Testis (tissue), 5 donors: ENCODE measurements at places on chromosomes 3 and 15.

- no peak for DNase-seq
Measured at GRCh38 chr3:113697500-113698090, 1.2 kb upstream of the USF3 start.

- DNase-seq = no peak
Measured at GRCh38 chr15:20352241-20353200, 189.1 kb downstream of the GOLGA6L6 start.

- DNase-seq = no peak
Measured at GRCh38 chr15:64162478-64162868, 349 bp downstream of the PPIB start.

GRCh38 chr3:178536211-178537079, at the start of gene KCNMB2:
Gene KCNMB2 (plus strand): TSS chr3:178536436.
- DNase-seq = no peak

GRCh38 chr15:33871980-33872379, 96.3 kb upstream of the CHRM5 start:
- no peak for DNase-seq

DNA sequence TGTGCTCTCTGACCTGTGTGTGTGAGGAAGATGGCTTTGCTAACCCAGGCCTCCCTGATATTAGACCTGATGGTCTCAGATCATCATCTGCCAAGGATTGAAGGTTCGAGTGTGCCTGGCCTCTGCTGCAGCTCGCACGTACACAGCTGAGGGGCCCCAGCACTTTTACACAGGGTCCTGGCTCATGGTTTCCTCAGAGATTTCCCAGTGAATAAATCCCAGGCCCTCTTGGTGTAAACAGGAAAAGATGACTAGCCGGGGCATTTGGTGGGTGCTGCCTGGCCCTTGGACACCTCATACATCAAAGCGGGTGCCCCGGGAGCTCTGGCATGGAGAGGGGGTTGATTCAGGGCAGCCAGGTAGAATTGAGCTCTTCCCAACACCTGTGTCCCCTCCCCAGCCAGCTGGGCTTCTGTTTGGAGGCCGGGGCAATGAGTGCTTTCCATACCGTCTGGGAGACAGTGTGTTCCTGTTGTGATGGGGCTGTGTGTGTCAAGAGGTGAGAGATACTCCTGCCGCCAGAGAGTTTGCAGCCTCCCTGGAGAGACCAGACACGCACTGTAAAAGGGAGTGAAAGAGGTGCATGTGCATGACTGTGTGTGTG, 72.5 kb upstream of the TLE3 start:
- DNase-seq = no peak

DNA sequence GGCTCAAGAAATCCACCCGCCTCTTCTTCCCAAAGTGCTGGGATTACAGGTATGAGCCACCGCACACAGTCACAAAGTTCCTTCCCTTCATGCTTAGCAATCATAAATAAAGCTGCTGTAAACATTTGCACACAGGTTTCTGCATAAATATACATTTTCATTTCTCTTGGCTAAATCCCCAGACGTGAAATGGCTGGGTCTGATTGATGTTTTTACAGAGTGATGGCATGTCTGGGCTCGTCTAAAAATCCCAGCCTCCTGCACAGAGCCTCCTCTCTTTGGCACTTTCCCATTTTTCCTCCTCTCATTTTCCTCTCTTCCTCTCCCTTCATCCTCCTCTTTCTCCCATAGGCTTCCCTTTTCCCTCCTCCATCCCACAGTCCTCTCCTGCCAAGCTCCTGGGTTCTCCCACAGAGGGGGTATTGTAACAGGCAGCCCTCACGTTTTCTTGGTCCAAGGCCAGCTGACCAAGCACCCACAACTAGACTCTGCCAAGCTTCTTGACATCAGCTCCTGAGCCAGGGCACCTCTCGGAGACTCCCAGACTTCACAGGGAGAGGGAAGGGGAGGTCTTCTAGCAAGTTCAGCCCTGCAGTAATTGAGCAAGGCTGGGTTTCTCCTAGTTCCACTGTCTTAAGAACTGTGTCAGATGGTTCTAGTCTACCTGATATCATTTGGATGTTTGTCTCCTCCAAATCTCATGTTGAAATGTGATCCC, 10.5 kb upstream of the PLA2G4E start:
- DNase-seq = no peak

- DNase-seq = no peak
Measured at GRCh38 chr3:122789585-122790273, 3.9 kb downstream of the HSPBAP1 start.
